ENCODE measurements at places on chromosomes 12 and 14. TPM values are rescaled to one million over a fixed set of nuclear protein-coding genes. Genes with fewer than 3 reads are reported as not detected.

Gene IL23A
- 7.6 TPM for total RNA-seq

DNA sequence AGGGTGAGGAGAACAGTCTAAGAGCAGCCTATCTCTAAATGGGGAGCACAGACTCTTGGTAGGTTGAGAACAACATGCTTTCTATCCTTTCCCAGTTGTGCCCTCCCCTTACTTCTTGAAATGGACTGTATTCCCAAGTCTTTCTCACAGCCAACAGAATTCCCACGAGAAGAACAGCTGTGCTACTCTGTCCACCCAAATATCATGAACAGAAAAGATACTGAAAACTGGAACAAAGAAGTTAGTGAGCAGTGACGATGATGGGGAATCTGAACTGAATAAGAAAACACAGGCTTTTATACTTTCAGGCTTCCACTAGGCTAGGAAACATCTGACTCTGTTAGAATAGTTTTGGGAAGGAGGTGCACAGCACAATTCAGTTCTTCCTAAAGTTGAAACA lies 3.4 kb downstream of the NACA start:
- DNase-seq: no peak

DNA sequence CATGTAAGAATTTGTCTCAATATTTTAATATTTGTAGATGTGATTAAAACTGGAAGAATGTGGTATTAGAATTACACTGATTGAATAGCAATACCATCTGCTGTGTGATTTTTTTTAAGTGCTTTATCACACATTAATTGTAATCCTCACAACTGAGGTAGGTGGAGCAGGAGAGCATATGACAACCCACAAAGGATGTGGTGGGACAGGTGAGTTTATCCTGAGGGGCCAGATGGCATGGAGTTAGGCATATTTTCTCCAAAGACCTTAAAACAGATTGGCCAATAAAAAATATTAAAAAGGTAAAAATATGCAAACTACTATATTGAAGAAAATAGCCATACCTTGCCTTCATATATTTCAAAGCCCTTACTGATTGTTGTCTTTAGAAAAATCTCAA lies 7.8 kb downstream of the LRRC10 start:
- peak; percentile 37 for DNase-seq

- DNase-seq: no peak
Measured at GRCh38 chr12:110921262-110921661, 883 bp upstream of the MYL2 start.

- no peak for DNase-seq
Measured at GRCh38 chr14:76904100-76904739, 78.0 kb downstream of the LRRC74A start.
